Epithelial cell of alveolus of lung (primary cell): ENCODE measurements at places on chromosomes 4 and X. TPM values are rescaled to one million over a fixed set of nuclear protein-coding genes. Genes with fewer than 3 reads are reported as not detected.

The SEC24D gene
- total RNA-seq, result 54.7 and 114 TPM in 2 replicates

The TMSB15A gene
- total RNA-seq, result 19.2 and 26.8 TPM in 2 replicates

The KLHL4 gene
- 0.56 and 5.9 TPM in 2 replicates for total RNA-seq

The FAM156A gene
- 4.0 and 19.5 TPM in 2 replicates for total RNA-seq

The DMRTC1 gene
- not detected in 2 replicates for total RNA-seq

The KLB gene
- not detected in 2 replicates for total RNA-seq

The BRS3 gene
- total RNA-seq, result not detected in 2 replicates

The EMCN gene
- 0.16 TPM in 1 of 2 replicates, not detected in the other for total RNA-seq

The ACE2 gene
- not detected in 2 replicates for total RNA-seq

The HERC5 gene
- total RNA-seq, result 0.08 and 3.0 TPM in 2 replicates

The TRIM75 gene
- not detected in 2 replicates for total RNA-seq

The SYP gene
- total RNA-seq, result 0.13 TPM in 1 of 2 replicates, not detected in the other

The FMR1NB gene
- total RNA-seq, result not detected in 2 replicates

The CT55 gene
- not detected in 2 replicates for total RNA-seq

The NEK1 gene
- total RNA-seq, result 5.1 and 5.3 TPM in 2 replicates
